ENCODE measurements at places on chromosomes 16 and 17.
A peak's percentile ranks its signal among the peaks of the same experiment; 100 is the strongest.

GRCh38 chr17:80802626-80803450 is 188.8 kb upstream of the CHMP6 start:
- no peak for DNase-seq

DNA sequence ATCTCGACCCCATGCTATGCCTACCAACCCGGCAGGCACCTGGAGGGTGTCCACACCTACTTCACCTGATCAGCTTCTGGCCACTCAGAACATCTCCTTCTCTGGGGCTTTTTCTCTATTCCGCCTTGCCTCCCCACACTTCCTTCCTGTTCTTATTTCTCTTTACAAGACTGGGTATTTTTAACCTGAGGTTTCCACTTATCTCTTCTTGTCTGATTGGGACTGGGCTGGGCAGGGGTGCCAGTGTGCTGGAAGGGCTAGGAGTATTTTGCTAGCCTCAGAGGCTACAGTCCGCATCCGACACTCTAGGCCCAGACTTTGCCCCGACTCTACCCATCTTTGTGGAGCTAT is 26.2 kb upstream of the ZNF652 start:
- no peak for DNase-seq

DNA sequence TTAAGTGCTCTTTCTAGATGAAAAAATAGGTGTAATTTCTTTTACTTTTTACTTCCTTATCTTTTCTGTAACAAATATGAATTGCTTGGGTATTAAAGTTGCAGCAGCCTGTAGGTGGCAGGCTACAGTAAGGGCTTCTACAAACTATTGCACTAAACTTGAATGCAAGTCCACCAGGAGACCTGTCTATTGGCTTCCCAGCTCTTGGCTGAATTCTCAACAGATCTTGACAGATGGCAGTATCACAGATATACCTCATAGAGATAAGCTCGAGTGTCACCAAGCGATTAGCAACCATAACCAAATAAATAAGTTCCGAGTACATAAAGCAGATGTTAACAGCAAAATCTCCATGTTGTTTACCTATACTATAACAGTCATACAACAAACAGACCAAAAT is 5.9 kb downstream of the BBS2 start:
- peak; percentile 21 for DNase-seq

GRCh38 chr16:58026705-58027160 is 1.2 kb downstream of the MMP15 start:
- no peak for DNase-seq

- no peak for DNase-seq
These were observed 537 bp upstream of the GJC1 start for GRCh38 chr17:44830359-44831288.

DNA sequence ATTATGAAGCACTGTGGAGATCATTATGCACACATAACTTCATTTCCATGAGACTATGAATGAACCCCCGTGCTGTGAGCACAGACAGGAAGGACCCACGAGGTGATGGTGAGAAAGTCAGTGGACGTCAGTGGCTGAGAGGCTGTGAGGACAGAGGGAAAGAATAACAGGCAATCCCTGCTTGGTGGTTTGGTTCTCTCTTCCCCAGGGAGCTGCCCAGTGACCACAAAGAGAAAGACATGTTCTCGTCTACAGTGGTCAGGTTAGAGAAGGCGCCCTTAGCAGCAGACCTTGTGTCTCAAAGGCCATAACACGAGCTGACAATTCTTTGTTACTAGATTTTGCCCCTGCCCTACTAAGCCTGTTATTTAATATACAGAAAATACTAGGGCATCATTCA is 609.2 kb downstream of the TOX3 start:
- DNase-seq, result no peak

DNA sequence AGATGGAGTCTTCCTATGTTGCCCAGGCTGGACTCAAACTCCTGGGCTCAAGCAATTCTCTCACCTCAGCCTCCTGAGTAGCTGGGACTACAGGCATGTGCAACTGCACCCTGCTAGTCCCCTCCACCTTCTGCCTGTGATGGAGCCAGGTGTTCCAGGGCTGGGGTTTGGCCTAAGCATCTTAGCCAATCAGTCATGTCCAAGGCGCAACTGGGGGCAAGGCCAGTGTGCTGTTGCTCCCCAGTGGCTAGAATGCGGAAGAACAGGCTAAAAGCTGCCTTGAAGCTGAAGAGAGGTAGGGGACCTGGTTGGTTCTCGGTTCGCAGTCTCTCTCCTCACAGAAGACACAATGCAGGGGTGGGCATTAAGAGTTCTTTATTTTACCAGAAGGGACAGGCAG is 18.6 kb downstream of the FLOT2 start:
- no peak for DNase-seq

DNA sequence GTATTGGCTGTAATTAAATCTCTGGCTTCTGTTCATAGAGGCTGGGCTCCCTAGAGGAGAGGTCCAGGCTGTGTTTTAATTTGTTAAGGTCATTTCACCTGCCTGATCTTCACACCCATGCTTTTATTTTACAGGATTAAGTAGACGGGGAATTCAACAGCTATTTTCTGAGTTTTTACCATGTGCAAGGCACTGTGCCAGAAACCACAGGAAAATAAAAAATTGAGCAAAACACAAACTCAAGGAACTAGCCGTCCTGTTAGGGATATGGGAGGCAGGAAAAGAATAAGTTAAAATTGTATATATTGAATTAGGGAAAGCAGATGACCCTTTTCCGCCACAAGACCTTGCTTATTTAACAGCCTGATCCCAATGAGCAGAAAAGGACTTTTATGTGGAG is 29.1 kb downstream of the HS3ST3A1 start:
- no peak for DNase-seq

- no peak for DNase-seq
These were observed 2.8 kb downstream of the TMC8 start for GRCh38 chr17:78133179-78133951.

DNA sequence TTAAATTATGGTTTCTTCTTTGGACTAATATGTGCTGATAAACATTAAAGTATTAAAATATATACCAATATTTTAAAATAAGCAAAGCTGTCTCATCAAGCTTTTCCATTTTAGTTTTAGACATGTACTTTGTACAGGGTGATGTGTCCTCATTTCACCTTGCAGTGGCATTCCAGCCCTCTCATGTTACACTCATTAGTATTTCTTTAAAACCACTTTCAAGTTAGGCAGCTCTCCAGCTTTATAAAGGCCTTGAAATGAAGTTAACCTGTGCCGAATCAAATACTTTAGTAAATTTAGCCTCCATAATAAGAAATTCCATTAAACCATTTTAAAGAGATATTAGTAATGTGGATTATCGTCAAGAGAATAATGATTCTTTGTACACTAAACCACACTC is 107.6 kb upstream of the HLF start:
- DNase-seq, result no peak

DNA sequence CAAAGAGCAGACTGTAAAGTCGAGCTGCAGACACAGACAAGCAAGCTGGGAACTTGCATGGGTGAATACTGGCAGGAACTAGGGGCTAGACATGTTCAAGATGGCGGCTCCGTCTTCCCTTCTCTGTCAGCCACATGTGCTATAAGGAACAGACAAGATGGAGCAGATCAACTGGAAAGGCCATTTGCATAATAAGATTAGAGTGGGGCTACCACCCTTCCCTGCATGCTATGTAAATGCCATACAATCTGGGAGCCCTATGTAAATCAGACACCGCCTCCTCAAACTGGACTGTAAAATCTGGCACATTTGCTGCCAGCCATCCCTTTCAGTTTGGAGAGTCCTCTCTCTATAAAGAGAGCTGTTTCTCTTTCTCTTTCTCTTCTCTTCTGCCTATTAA is 640.1 kb upstream of the CDH8 start:
- no peak for DNase-seq

GRCh38 chr17:36773039-36773438 is 164.2 kb upstream of the LHX1 start:
- no peak for DNase-seq

DNA sequence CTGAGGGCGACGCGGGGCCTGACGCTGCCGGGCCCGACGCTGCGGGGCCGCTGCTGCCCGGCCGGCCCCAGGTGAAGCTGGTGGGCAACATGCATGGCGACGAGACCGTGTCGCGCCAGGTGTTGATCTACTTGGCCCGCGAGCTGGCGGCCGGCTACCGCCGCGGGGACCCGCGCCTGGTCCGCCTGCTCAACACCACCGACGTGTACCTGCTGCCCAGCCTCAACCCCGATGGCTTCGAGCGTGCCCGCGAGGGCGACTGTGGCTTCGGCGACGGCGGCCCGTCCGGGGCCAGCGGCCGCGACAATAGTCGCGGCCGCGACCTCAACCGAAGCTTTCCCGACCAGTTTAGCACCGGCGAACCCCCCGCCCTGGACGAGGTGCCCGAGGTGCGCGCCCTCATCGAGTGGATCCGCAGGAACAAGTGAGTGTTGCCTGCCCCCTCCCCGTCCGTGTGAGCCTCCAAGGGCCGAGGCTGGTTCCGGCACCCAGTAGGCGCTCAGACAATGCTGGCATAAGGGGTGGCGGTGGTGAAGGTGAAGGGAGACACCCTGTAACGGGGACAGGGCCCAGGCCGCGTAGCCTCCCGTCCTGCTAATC is 676 bp downstream of the CPD start:
- no peak for DNase-seq

DNA sequence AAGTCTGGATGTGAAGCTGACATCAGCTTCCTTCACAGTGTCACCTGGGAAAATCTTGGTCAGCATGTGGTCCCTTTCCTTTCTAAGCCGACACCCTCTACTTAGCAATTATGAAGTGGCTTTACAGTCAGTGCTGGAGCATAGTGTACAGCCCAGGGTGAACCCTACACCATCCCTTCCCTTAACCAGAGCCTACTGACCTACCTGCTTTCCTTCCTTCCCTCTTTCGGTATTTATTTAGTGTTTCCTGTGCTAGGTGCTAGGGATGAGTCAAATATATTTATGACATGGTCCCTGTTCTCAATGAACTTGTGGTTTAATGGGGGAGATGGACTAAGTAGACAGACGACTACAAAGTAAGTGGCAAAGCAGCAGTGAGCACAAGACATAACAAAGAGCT is 77.5 kb downstream of the CDK5R1 start:
- DNase-seq, result no peak

- no peak for DNase-seq
These were observed 37.0 kb downstream of the B9D1 start for GRCh38 chr17:19325542-19325941.

- DNase-seq, result no peak
These were observed 14.2 kb upstream of the IL21R start for GRCh38 chr16:27387724-27388123.

DNA sequence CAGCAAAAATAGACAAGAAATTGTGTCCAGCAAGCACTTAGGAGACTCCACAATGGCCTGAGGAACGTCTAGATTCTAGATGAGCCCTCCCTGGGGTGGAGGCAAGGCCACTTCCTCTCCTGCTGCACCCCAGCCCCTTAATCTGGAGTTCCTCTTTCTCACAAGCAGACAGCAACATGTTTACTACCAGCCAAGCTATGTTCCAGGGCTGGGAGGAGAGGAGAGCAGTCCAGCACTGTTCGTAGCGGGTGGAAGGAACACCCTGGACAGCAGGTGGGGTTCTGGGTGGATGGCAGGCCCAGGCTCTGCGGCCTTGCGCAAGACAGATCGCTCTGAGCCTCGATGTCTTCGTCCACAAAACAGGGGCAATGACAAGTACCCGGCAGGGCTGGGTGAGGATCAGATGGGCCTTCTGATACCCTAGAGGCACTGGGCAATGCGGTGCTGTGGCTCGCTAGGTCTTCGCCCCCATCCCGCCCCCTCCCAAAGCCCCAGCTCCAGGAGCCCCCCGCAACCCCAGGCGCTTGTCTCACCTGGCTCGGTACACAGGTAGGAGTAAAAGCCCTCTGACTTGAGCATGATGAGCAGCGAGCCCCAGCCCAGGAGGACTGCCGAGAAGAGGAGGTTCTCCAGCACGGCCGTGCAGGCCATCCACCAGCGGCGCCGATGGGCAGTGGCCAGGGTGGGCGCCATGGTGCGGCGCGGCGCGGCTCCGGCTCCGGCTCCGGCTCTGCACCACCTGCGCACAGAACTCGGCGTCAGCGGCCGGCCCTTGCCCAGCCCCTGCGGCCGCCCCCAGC is 1.3 kb downstream of the SLC43A2 start:
- DNase-seq, result no peak

DNA sequence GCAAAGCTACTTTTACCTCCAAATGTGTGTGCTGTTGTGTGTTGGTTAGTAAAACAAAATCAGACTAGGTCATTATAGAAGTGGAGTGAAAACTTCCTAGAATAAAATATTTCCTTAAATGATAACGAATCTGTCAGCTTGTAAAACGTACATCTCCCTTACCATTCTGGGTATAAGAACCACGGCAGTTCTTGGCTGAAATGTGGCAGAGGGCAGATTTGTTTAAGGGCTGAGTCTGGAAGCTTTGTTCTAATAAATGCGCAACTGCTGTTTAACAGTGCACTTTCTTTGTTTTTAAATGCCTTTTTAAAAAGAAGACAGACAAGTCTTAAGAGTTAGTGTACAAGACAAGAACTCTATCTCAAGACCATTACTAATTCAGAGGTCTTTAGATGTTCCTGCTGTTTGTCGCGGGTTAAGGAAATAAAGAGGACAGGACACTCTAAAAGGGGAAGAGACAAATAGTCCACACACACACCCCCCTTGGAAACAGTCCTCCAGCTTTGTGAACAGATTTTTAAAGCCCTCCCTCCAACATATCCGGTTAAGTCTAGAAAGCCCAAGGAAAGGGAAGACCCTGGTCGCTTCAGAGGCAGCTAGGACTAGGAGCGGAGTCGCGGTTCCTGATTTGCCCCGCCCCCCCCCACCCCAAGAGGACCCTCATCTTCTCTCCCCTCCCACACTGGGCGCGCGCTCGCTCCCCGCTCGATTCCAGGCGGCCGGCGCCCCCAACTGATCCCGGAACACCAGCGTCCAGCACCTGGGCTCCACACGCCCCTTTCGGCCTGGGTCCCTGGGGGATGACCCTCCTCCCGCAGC is 658 bp downstream of the SYNRG start:
- DNase-seq, result no peak

DNA sequence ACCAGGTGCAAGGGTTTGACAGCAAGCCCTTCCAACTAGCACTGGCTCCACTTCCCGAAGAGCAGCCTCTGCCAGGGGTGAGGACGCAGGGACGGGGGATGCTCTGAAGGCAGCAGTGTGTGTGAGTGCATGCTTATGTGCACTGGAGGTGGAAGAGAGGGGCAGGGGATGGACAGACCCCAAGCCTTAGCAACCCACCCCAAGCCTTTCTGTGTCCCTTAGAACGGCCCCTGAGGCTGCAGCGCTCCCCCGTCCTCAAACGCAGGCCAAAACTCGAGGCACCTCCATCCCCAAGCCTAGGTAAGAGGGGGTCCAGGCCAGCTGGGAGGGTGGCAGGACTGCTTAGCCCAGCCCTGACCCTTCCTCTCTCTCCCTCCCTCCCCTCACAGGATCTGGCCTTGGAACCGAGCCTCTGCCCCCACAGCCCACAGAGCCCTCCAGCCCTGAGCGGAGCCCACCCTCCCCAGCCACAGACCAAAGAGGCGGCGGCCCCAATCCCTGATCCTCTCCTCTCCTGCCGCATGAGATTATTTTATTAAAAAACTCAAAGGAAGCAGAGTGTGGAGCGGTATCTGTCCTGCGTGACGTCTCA is 2.9 kb downstream of the ACD start:
- DNase-seq, result no peak

GRCh38 chr16:5016967-5017677 is 16.6 kb downstream of the NAGPA start:
- DNase-seq, result no peak
